Activated naive CD4-positive, alpha-beta T cell treated with Interleukin-2 at 50 U/mL for 16 hours (primary cell): ENCODE measurements at places on chromosomes 7 and 10.

GRCh38 chr7:40418448-40418847 lies 283.6 kb downstream of the SUGCT start:
- no peak for DNase-seq

- DNase-seq = no peak
Measured at GRCh38 chr7:32164341-32164996, 94.3 kb upstream of the PDE1C start.

DNA sequence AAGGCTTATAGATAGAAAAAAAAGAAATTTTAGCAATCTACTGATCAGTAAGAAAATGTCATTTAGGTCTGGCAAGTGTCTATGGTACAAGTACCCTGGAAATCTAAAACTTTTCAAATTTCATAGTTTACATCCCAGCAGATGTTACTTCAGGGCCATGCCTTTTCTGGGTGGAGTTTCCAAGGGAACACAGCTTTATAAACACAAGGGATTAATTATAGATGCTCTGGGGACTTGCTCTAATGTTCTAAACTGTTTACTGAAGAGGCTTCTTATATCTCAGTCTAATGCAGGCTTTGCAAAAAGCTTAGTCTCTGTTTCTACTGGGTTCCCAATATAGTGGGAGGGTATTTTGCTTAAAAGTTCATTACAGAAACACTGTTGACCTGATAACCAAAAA lies 3.1 kb downstream of the CD36 start:
- no peak for DNase-seq

DNA sequence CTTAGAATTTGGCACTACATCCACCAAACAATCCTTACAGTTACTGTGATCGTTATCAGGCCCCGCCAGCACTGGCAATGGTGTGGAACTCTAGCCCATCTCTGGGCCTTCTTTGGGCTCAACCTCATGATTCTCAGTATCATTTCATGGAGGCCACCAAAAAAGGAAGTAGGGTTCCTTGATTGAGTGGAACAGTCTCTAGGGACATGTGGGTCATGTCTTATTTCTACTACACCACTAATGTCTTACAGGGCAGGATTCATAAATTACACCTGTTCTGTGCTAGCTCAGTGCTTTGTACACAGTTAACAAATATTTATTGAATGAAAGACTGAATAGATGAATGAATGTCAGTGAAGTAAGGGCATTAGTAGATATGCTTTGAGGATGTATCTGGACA lies 53.9 kb downstream of the AP3M1 start:
- no peak for DNase-seq

DNA sequence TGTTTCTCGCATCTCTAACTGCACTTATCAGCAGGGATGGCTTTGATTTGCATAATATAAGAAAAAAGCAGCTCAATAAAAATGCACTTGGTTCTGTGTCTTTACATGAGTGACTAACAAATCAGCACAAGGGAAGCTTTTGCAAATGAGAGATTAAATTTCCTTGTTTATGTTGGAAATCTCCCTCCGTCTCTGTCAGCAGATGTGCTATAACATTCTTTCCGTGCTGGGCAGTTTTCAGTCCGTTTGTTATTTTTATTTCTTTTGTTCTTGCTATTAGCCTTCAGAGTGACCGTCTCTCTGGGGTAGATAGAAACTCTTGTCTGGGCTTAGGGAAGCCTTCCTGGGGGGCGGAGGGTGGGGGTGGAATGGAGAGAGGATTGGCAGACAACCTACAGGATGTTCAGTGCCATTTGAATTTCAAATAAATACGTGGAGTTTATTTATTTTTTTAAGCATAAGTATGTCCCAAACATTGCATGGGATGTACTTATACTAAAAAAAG lies 96.0 kb downstream of the GATA3 start:
- no peak for DNase-seq

DNA sequence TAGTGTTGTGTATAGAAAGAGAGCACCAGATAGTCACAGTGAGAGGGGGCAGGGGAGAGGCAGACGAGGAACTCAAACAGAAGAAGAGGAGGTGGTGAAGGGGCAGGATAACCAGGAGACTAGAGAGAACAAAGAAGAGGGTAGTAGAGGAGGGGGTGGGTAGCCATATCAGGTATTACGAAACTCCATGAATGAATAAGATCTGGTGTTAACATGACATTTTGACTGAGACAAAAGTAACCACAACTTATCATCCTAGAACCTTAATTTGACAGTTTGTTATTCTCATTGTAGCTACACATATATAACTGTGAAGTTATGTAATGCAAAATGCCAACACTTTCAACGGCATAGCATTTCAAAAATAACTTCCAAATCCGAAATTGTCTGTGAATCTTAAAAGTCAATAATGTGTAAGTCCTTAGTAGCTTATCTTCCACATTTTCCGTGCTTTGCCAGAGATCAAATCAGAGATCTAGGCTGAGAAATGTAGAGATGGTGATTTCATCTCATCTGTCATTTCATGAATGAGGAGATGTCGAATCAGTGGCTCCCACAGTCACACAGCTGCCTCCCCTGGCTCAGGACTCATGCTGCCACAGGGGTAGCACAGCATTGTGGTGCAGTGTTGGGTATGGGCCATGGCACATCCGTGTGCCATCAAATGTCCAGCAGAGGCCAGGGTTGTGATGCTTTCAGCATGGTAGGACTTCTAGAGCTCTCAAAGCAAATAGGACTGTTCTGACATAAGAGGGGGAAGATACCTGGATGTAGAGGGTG lies 202.1 kb downstream of the HECW1 start:
- peak; percentile 8 for DNase-seq

DNA sequence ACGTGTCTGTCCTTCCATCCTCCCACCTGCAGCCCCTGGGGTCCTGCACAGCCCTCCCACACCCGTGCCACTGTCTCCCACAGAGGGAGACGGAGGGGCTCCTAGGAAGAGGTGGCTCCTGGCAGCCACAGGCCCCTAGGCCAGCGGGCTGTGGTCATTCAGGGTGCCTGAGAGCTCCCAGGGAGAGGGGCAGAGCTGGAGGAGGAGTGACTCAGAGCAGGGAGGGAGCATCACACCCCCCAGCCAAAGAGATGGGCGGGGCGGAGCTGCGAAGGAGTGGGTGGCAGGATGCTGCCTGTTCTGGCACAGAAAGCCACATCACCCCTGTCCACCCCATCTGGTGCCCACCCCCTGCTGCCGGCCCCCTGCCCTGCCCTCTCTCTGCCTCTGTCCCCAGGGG lies 50.5 kb downstream of the STK32C start:
- peak; percentile 15 for DNase-seq

DNA sequence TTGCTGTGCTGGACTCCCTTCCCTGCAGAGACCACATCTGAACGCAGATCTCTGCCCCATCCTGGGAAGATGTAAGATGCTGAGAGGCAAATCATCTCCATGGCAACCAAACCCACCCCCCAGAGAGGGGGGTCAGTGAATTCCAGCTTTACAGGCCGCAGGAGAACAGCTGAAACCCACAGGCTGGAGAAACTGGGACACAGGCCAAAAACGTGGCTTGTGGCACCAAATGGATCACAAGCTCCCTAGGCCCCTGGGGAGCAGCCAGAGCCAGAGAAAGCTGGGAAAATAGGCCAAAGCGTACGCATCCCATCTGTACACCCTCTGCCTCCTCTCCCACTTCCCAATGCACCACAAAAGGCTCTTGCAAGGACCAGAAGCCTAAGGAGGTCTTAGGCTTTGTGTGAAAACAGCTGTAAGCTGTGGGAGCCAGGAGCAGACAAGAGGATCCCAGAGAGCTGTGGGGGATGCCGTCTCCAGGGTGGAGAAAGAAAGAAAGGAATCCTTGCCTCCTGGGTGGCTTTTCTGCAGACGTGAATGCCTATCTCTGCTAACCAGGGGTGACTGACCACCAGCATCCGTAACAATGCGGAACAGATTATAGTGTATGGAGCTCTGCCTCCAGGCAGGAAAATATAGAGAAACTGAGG lies 59.5 kb downstream of the TMEM130 start:
- no peak for DNase-seq

DNA sequence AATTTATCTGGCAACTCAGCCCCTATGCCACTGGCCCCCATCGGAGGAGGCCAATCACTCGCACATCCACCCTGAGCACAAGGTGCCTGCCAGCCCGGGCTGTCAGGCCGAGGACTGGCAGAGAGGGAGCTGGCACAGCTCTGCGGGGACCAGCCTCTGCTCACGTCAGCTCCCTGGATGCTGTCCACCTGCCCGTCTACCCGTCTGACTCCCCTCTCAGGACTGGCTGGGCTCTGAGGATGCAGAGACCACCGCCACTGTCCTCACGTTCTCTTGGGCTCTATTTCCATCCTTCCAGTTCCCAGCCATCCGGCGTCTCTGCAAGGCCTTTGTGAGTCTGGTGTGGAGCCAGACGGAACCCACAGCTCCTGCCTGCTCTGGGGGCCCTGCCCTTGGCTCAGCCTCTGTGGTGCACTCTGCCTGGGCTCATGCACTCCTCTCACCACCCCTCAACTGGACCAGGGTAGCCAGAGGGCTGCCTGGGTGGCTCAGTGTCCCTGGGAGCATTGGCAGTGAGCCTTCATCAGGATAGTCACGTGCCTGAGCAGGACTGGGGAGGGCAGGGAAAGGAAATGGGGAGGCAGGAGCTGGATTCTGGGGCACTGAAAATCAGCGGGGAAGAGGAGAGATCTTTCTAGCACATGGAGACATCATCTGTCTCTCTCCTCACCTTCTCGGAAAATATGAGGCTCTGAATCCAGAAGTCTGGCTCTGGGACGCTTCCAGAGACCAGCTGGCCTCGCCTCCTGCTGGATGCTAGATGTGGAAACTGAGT lies 38.0 kb upstream of the PCBD1 start:
- DNase-seq = no peak

DNA sequence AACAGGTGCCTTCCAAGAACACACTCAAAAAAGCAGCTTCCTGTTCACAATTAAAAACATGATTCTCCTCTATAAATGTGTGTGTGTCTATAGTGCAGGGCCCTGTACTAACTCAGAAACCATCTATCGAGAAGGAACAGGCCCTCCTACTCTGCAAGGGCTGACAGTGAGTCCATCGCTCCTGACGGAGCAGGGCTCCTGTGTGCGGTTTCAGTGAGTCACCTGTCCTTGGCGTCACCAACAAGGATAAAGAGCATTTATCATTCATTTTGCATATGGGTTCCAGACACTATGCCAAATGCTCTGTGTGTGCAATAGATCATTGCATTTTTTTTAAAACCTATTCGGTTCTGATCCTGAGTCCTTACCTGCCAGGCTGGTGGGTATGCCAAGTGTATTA lies 63.7 kb downstream of the TACC2 start:
- DNase-seq = no peak

DNA sequence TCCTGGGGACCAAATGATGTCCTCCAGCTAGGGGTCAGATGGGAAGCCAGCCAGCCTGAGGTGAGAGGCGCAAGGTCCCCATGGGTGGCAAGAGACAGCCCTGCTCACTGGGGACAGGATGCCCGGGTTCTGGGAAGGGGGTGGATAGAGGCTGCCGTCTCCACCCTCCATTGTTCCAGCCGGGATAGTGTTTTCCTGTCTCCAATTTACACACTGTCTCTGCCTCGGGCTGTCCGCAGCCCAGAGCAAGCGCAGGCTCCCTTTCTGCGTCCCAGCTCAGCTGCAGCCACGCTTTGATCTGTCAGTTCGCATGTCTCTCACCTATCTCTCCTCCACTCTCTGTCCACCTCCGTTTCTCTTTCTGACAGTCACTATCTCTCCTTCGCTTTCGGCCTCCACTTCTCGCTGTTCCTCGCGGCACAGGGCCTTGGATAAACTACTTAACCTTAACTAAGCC lies 2.1 kb downstream of the EPHB4 start:
- DNase-seq = no peak

GRCh38 chr7:2493205-2494164 lies 17.3 kb upstream of the GRIFIN start:
- DNase-seq = no peak

DNA sequence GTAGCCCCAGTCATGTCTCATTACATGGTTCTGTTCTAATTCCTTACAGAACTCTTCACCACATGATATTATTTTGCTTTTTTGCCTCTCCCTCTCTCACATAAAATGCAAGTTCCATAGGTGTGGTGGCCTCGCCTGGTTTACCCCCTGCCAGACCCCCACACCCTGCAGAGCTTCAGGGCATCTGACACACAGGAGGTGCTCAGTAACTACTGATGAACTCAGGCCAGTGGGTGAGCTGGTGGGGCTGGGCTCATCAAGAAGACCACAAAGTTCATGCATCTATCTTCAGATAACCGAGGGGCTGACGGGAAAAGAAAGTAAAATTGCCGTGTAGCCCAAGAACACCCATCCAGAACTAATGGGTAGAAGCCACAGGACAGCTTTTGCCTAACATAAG lies 253.1 kb downstream of the GRID1 start:
- DNase-seq = no peak
